ENCODE measurements at places on chromosomes 3 and 15. TPM values are rescaled to one million over a fixed set of nuclear protein-coding genes. Genes with fewer than 3 reads are reported as not detected.

The ZNF80 gene
- not detected for total RNA-seq

The RYR3 gene
- 0.12 TPM for total RNA-seq

The COX5A gene
- total RNA-seq, result 168 TPM

The LYZL4 gene
- not detected for total RNA-seq

The CCDC191 gene
- total RNA-seq, result 0.14 TPM

The PIF1 gene
- total RNA-seq, result 13.6 TPM

The TRH gene
- total RNA-seq, result not detected

The CD200R1 gene
- total RNA-seq, result not detected
